ENCODE measurements at places on chromosomes 3 and 15.

- DNase-seq = no peak
Measured at GRCh38 chr3:18872466-18872865, 275.8 kb upstream of the KCNH8 start.

DNA sequence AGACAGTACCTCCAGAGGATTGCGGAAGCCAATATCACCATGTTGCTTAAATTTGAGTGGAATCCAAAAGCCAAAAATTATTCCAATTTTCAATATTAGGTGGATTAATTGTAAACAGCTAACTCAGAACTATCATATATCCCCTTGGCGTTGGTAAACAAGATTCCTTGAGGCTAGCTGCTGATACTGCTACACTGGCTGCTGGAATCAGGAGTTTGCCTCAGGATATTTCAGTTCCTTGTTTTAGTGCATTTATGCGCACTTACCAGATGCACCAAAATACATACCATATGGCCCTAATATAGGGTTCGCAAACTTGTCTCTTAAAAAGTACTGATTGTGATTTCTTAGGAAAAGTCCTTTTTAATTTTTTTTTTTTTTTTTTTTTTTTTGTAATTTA, 605.2 kb upstream of the NAALADL2 start:
- DNase-seq = no peak

- DNase-seq = no peak
Measured at GRCh38 chr15:55250941-55251340, 38.7 kb downstream of the RAB27A start.

- DNase-seq = no peak
Measured at GRCh38 chr3:39428745-39429201, 22.3 kb downstream of the RPSA start.
